ENCODE measurements at places on chromosomes 11 and 22. TPM values are rescaled to one million over a fixed set of nuclear protein-coding genes. Genes with fewer than 3 reads are reported as not detected.

- no peaks in the 10 kb centered on the region for H3K4me1 ChIP-seq
- no peaks in the 10 kb centered on the region for H3K27me3 ChIP-seq
- H3K4me3 ChIP-seq = no peak overlapping the region
- H3K27ac ChIP-seq = no peak overlapping the region
- no peaks in the 10 kb centered on the region for H3K36me3 ChIP-seq
These were observed 12.3 kb downstream of the MLC1 start for GRCh38 chr22:50072714-50073538.

- H3K4me3 ChIP-seq = no peak overlapping the region
- H3K27me3 ChIP-seq = peaks cover 23% of the 10 kb centered on the region
- H3K27ac ChIP-seq = no peak overlapping the region
- H3K36me3 ChIP-seq = no peaks in the 10 kb centered on the region
These were observed 66.5 kb upstream of the TOP3B start for GRCh38 chr22:22048981-22049531.

DNA sequence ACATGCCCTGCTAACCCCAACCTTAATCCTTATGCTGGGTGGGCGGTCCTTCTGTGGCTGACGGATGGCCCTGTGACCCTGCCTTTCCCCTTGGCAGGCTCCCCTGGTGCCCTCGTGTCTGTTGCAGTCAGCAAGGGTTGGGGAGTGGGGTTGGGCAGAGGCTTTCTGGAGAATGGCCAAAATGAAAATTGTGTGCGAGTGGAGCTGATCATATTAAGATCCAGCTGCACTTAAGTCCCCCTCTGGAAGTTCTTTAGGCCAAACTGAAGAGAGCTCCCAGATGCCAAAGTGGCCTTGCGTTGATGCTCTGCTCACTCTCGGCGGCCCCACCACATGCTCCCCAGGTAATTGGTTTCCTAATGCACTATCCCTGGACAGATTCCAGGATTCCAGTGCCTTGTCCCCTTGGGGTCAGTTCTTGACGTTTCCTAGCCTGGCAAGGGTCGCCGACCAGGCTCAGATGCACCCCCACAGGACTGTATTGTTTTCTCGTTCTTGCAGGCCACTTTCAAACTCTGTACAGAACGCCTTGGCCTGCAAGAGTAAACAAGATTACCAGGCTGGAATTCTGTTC is 16.4 kb upstream of the C11orf96 start:
- H3K27ac ChIP-seq = peak overlapping the region; percentile 2
- no peaks in the 10 kb centered on the region for H3K36me3 ChIP-seq
- peaks cover 41% of the 10 kb centered on the region for H3K4me1 ChIP-seq
- H3K27me3 ChIP-seq = no peaks in the 10 kb centered on the region
- peak; percentile 52 for DNase-seq

GRCh38 chr22:20405291-20405930 is 11.5 kb downstream of the ZNF74 start:
- H3K27me3 ChIP-seq = no peaks in the 10 kb centered on the region
- H3K4me3 ChIP-seq = no peak overlapping the region
- no peak overlapping the region for H3K27ac ChIP-seq
- no peak for DNase-seq
- H3K36me3 ChIP-seq = peaks cover 29% of the 10 kb centered on the region

DNA sequence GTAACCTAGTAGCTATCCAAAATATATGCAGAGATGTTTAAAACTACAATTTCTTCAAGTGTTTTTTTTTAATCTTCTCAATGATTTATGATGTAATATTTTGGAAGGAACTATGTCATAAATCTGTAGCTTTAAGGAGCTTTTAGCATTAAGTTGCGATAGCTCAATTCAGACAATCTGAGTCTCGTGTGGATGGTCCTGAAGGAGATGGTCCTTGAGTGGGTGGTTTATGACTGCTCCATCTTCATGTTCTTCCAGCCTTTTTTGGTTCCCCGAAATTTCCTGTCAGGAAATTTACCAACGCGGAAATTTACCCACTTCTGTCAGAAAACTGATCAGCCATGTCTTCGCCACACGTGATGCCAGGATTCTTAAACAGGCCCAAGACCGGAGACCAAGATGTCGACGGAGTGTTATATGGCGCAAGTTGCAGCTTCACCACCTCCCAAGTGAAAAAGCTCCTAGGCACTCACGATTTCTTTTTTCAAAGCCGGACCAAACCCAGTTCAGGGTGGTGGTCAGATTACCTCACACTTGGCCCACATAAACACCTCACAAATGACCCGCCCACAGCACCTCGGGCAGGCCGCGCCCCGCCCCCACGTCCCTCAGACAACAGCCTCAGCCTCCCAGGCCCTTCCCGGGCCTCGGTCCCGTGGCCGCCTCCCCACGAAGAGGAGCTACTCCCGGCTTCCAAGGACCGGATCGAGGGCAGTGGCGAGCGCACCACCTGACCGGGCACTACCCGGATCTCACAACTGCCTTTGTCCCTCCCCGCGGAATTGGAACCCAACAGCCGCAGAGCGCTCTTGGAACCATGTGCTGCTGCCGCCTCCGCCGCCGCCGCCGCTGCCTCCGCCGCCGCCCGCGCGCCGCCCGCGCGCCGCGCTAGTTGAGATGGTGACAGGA is at the start of gene MORC2:
Gene MORC2, minus strand, starts transcription at position 760 of the 909 bp plus-strand sequence. CDS start 885 bp downstream, outside the sequence.
- peaks cover 23% of the 10 kb centered on the region for H3K4me1 ChIP-seq
- H3K27ac ChIP-seq = peak within 1 kb of the TSS; percentile 83
- no peak for DNase-seq
- peak within 1 kb of the TSS; percentile 88 for H3K4me3 ChIP-seq

DNA sequence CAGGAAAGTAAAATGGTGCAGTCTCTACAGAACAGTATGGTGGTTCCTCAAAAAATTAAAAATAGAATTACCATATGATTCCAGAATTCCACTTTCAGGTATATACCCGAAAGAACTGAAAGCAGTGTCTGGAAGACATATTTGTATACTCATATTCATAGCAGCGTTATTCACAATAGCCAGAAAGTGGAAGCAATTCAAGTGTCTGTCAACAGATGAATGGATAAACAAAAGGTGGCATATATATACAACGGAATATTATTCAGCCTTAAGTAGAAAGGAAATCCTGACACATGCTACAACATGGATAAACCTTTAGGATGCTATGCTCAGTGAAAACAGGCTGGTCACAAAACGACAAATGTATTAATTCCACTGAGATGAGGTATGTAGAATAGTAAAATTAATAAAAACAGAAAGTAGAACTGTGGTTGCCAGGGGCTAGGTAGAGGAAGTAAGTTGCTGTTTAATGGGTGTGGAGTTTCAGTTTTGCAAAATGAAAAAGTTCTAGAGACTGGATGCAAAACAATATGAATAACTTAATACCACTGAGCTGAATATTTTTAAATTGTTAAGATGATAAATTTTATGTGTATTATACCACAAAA is 14.5 kb downstream of the SAA1 start:
- H3K4me3 ChIP-seq = no peak overlapping the region
- peaks cover 2% of the 10 kb centered on the region for H3K36me3 ChIP-seq
- H3K27me3 ChIP-seq = no peaks in the 10 kb centered on the region
- H3K27ac ChIP-seq = no peak overlapping the region
- H3K4me1 ChIP-seq = no peaks in the 10 kb centered on the region
- no peak for DNase-seq

DNA sequence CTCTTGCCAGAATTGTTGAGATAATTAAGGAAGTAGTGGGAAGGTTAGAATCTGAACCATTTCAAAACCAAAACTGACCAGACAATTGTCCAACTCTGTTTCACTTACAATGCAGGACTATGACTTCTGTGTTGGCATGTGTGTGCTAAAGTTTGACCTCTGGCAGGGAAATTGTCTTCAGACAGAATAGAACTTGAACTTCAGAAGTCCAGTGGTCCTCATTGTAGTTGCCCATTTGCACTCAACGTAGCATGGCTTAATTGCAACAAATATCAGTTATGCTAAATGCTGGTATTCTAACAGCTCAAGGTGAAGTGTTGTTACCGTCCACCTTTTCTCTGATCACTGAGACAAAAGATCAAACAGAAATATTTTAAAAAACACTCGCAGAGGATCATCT is 47.2 kb downstream of the BLID start:
- no peak overlapping the region for H3K27ac ChIP-seq
- H3K4me3 ChIP-seq = no peak overlapping the region
- H3K4me1 ChIP-seq = peaks cover 11% of the 10 kb centered on the region
- no peaks in the 10 kb centered on the region for H3K36me3 ChIP-seq

GRCh38 chr11:5807580-5807979 is 1.1 kb upstream of the OR52N2 start:
- no peak overlapping the region for H3K4me3 ChIP-seq
- DNase-seq = no peak
- no peak overlapping the region for H3K27ac ChIP-seq

GRCh38 chr22:44380756-44381486 is 68.2 kb upstream of the SHISAL1 start:
- no peaks in the 10 kb centered on the region for H3K36me3 ChIP-seq
- H3K4me3 ChIP-seq = no peak overlapping the region
- no peaks in the 10 kb centered on the region for H3K27me3 ChIP-seq
- no peak overlapping the region for H3K27ac ChIP-seq
- no peak for DNase-seq
- no peaks in the 10 kb centered on the region for H3K4me1 ChIP-seq

DNA sequence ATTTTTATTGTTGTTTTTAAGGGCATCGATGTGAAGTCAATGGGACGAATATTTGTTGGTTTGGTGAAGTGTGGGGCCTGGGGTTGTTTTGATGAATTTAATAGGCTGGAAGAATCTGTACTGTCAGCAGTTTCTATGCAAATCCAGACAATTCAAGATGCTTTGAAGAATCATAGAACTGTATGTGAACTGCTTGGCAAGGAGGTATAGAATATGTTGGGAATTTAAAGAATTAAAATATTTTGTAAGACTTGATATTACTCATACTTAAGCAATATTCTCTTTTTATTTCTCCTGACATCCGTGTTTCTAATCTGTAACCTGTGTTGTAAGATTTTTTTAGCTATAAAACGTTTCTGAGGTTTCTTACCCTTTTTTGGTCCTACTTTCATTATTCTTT is 61.6 kb downstream of the DYNC2H1 start:
- no peaks in the 10 kb centered on the region for H3K27me3 ChIP-seq
- no peak for DNase-seq
- no peaks in the 10 kb centered on the region for H3K4me1 ChIP-seq
- no peak overlapping the region for H3K4me3 ChIP-seq

GRCh38 chr22:50425179-50425916 is 49.5 kb downstream of the SBF1 start:
- no peak overlapping the region for H3K4me3 ChIP-seq
- H3K36me3 ChIP-seq = peaks cover 33% of the 10 kb centered on the region
- no peaks in the 10 kb centered on the region for H3K27me3 ChIP-seq
- H3K27ac ChIP-seq = no peak overlapping the region

GRCh38 chr11:59857439-59858434 is 8.6 kb downstream of the TCN1 start:
- no peaks in the 10 kb centered on the region for H3K27me3 ChIP-seq
- peak; percentile 75 for DNase-seq
- no peak overlapping the region for H3K4me3 ChIP-seq
- H3K4me1 ChIP-seq = peaks cover 14% of the 10 kb centered on the region
- no peaks in the 10 kb centered on the region for H3K36me3 ChIP-seq

GRCh38 chr11:120240866-120241265 is 926 bp downstream of the POU2F3 start:
- no peak overlapping the region for H3K27ac ChIP-seq
- H3K4me1 ChIP-seq = no peaks in the 10 kb centered on the region
- H3K4me3 ChIP-seq = no peak overlapping the region
- peaks cover 59% of the 10 kb centered on the region for H3K27me3 ChIP-seq

DNA sequence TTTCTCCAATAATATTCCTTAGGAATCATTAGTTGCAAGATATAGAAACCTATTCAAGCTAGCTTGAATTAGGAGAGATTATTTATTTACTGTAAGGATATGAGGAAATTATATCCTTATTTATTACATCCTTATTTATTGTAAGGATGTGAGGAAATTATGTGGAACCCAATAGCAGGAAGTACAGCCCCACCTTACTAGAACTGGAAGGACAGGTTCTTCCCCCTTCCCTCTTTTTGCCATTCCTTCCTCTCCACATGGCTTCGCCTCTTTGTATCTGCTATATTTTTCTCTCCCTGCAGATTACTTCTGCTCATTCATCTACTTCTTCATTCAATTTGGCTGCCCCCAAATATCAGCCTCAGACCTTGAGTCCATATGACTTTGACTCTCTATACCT is 49.5 kb upstream of the B3GNT6 start:
- H3K27ac ChIP-seq = no peak overlapping the region
- no peaks in the 10 kb centered on the region for H3K4me1 ChIP-seq
- H3K4me3 ChIP-seq = no peak overlapping the region

DNA sequence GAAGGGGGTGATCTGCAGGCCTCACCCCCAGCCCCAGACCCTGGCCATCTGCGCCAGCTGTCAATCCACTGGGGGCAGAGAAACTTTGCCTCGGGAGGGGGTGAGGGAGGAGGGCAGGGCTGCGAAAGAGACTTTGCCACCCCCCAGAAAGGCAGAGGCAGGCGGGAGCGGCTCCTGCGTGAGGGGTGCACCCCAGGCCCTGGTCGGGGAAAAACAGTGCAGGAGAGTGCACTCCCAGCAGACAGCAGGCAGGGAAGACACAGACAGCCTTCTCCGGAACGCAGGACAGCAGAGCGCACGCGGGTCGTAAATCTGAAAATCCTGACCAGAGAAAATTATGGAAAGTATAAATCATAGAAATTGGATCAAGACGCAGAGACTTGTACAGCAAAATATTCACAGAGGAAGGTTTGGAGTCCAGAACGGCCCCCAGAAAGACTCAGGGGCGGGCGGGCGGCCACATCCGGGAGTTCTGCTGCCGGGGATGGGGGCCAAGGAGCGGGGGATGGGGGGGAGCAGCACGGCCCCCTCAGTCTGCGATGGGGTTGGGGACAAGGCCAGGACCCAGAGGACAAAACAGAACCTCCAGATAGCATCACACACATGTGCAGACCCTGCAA is 8.0 kb upstream of the MRPL23 start:
- no peaks in the 10 kb centered on the region for H3K36me3 ChIP-seq
- H3K4me3 ChIP-seq = no peak overlapping the region
- H3K27me3 ChIP-seq = no peaks in the 10 kb centered on the region
- H3K27ac ChIP-seq = no peak overlapping the region
- DNase-seq = no peak

DNA sequence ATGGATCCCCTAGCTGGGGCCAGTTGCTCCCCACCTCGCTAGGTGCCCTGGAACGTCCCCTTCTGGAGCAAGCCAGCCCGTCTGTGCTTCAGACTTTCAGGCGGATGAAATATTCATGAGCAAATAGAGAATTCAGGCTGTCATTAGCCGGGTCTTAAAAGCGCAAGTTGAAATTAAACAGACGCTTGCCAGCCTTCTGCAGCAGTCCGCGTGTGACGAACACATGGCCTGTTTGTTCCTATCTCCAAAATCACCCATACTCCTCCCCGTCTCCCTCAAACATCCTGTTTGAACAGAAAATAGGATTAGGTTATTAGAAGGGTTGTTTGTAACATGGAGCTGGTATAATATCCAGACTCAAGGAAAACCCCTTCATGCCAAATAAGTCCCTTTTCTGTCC is 38.7 kb downstream of the MYO18B start:
- no peak overlapping the region for H3K27ac ChIP-seq
- H3K27me3 ChIP-seq = no peaks in the 10 kb centered on the region
- no peak overlapping the region for H3K4me3 ChIP-seq

The CARD16 gene
- total RNA-seq = 68.7 TPM

The PDGFD gene
- 13.1 TPM for total RNA-seq

The GVQW3 gene
- total RNA-seq = 0.99 TPM

Measured in endothelial cell of umbilical vein (primary cell).